ENCODE measurements at places on chromosomes 13 and 19.

DNA sequence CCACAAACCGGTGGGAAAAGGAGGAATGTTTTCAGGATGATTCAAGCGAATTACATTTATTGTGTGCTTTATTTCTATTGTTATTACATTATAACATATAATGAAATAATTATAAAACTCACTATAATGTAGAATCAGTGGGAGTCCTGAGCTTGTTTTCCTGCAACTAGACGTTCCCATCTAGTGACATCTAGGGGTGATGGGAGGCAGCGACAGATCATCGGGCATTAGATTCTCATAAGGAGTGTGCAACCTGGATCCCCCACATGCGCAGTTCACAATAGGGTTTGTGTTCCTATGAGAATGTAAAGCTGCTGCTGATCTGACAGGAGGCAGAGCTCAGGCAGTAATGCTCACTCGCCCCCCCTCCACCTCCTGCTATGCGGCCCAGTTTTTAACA lies 54.5 kb downstream of the SPTBN4 start:
- H3K27ac ChIP-seq, result no peak overlapping the region
- H3K27me3 ChIP-seq, result peaks cover 12% of the 10 kb centered on the region
- no peak for DNase-seq
- H3K4me3 ChIP-seq, result no peak overlapping the region
- H3K4me1 ChIP-seq, result no peaks in the 10 kb centered on the region

GRCh38 chr13:111893071-111893606 lies 173.8 kb upstream of the SOX1 start:
- H3K4me3 ChIP-seq, result no peak overlapping the region
- DNase-seq, result no peak
- H3K27me3 ChIP-seq, result peaks cover 23% of the 10 kb centered on the region
- H3K27ac ChIP-seq, result no peak overlapping the region

DNA sequence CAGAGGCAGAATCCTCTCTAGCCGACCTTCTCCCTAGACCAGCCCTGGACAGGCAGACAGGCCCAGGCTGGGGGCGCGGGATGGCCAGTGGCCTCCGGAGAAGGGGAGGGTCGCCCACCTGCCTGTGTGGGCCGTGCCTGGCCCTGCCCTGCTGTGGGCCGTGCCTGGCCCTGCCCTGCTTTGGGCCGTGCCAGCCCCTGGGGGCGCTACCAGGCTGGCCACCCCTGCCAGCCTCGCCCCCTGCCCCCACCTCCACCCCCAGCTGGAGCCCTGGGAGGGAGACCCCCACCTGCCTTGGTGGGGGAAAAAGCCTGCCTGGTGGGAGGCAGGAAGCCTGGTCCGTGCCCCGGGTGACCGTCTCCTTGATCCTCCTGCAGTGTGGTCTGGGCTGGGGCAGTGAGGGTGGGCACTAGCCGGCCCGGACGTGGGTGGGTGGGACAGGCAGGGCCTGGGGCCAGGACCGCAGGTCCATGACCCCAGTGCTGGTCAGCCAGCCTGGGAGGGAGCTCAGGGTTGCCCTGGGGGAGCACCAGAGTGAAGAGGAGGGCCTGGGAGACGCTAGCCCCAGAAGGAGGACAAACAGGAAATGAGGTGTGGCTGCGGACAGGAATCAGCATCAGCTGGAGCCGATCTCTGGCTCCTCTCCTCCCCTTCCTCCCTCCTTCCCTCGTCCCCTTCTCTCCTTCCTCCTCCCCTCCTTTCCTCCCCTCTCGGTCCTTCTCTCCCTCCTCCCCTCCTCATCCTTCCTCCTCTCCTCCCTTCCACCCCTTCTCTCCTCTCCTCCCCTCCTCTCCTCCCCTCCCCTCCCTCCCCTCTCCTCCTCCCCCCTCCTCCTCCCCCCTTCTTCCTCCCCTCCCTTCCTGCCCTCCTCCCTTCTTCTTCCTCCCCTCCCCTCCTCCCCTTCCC lies 5.1 kb upstream of the MKNK2 start:
- H3K27ac ChIP-seq, result peak overlapping the region; percentile 60
- no peaks in the 10 kb centered on the region for H3K36me3 ChIP-seq
- no peaks in the 10 kb centered on the region for H3K27me3 ChIP-seq
- H3K4me3 ChIP-seq, result no peak overlapping the region
- peaks cover 58% of the 10 kb centered on the region for H3K4me1 ChIP-seq

DNA sequence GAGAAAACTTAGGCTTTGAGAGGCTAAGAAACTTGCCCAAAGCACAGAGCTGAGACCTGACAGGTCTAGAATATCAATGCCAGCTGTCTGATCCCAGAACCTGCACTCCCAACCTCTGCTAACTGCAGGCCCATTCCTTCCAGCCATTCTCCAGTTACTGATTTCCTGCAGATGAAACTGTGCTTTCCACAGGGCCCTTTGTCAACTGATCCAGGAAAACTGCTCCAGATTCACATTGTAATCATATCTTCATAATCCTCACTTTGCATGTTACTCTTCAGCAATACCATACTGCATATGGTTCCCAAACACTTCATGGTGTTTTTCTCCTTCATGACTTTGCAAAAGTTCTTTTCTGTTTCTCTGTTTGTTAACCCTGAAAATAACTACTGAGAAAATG lies 100.6 kb downstream of the RAP2A start:
- DNase-seq, result no peak
- no peaks in the 10 kb centered on the region for H3K4me1 ChIP-seq

GRCh38 chr13:111385183-111385857 lies 64.9 kb downstream of the TEX29 start:
- H3K4me1 ChIP-seq, result no peaks in the 10 kb centered on the region
- no peak overlapping the region for H3K27ac ChIP-seq
- no peaks in the 10 kb centered on the region for H3K36me3 ChIP-seq
- no peak for DNase-seq

DNA sequence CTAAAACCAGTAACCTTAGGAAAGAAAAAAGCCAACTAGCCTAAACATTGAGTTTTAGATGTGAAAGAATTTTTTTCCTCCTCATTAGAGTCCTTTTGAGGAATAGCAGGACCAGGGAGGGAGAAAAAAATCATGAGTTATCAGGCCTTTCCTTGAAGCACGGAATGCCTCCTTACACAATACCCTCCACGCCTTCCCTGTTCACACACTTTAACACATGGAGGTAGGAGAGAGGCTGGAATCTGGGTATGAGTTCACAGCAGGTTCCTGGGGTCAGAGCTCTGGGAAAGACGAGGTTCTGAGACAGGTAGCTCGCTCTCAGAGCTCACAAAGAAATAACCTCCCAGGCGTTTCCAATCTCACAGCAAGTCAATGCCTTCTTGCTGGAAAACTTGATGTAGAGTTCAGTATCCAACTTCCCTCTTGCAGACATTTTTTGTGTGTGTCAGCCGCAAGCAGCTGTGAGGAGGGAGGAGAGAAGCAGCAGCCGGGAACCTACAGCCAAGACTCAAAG lies 716 bp downstream of the ZNF573 start:
- H3K4me3 ChIP-seq, result peak overlapping the region; percentile 54
- H3K4me1 ChIP-seq, result peaks cover 6% of the 10 kb centered on the region
- DNase-seq, result no peak
- peak overlapping the region; percentile 85 for H3K27ac ChIP-seq

GRCh38 chr13:73275163-73275562 lies 216.4 kb downstream of the KLF5 start:
- no peak for DNase-seq
- no peaks in the 10 kb centered on the region for H3K27me3 ChIP-seq
- H3K4me3 ChIP-seq, result no peak overlapping the region
- no peak overlapping the region for H3K27ac ChIP-seq
- H3K36me3 ChIP-seq, result no peaks in the 10 kb centered on the region

GRCh38 chr13:81442904-81443303 lies 1102.0 kb upstream of the SPRY2 start:
- no peak overlapping the region for H3K4me3 ChIP-seq
- no peak overlapping the region for H3K27ac ChIP-seq

DNA sequence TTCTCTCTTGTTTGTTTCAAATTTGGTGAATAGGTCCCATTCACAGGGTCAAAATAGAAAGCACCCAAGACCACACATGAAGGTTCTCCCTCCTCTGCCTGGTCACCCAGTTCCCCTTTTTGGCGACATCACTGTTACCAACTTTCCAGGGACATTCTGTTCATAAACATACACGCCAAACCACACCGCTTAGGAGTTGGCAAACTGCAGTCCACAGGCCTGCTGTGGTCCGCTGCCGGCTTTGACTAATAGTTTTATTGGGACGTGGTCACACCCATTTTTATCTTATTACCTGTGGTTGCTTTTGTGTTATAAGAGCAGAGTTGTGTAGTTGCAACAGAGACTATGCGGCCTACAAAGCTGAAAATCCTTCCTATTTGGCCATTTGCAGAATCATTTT lies 24.2 kb downstream of the UHRF1 start:
- no peaks in the 10 kb centered on the region for H3K4me1 ChIP-seq
- no peak overlapping the region for H3K4me3 ChIP-seq
- H3K27ac ChIP-seq, result no peak overlapping the region

DNA sequence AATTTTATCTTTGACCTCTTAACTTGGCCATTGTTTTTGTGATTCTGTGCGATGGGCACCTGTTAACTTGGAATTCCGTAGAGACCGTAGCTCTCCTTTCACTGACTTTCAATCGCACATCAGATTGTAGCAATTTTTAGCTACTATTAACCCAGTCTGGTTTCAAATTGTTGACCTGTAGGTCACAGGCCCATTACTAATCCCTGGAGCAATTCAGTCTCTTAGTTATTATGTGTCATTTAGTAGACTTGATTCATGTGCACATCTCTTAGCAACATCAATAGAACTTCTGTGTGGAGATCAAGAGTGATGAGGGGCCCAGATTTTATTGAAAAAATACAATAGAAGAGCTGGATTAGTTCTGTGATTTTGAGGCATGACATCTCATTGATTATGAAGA lies 549.6 kb upstream of the SLC10A2 start:
- no peak overlapping the region for H3K4me3 ChIP-seq
- H3K27ac ChIP-seq, result no peak overlapping the region
- no peaks in the 10 kb centered on the region for H3K4me1 ChIP-seq
- no peak for DNase-seq

DNA sequence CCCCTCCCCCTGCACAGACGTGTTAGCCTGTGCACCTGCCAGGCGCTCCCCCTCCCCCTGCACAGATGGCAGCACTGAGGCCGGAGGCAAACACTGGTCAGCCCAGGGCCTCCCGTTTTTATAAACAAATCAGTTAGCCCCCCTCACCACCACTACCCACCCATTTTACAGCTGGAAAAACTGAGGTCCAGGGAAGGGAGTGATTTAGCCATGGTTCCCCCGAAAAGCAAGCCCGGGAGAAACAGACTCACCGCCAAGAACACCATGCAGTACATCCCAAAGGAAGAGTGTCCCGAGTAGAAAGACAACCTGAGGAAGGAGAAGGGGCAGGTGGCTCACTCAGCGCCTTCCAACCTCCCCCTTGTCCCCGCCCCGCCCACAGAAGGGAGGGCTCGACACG lies 8.7 kb downstream of the PLPP2 start:
- no peaks in the 10 kb centered on the region for H3K4me1 ChIP-seq
- no peak overlapping the region for H3K27ac ChIP-seq
- peaks cover 2% of the 10 kb centered on the region for H3K36me3 ChIP-seq
- no peak for DNase-seq
- no peaks in the 10 kb centered on the region for H3K27me3 ChIP-seq
- no peak overlapping the region for H3K4me3 ChIP-seq

DNA sequence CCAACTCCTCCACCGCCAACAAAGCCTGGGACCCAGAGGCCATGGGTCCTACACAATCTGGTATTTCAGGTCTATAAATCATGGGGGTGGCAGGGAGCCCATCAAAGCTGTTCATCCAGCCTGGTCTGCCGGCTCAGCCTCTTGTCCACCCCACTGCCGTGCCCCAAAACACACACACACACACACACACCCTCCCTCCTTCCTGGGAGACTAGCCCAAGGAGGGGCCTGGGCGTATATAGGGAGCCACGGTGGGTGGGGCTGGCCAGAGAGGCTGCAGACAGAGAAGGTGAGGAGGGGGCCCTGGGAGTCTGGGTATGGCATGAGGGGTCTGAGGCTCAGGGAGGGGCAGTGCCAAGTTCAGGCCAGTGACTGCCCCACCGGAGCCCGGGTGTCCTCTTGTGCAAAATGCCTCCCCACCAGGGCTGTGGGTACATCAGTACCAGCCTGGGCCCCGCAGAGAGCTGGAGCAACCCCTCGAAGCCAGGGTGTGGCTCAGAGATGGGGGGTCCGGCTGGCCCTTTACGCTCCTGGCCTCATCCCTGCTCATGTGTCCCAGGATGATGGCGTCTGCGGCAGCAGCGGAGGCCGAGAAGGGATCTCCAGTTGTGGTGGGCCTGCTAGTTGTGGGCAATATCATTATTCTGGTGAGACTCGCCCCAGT lies at the start of gene UPK1A:
TSS of gene UPK1A (plus strand) at position 267 of the 663 bp plus-strand sequence. CDS start at position 563, 296 bp downstream.
- no peaks in the 10 kb centered on the region for H3K4me1 ChIP-seq
- H3K4me3 ChIP-seq, result no peak within 1 kb of the TSS
- no peak for DNase-seq
- H3K27me3 ChIP-seq, result peaks cover 6% of the 10 kb centered on the region

- H3K4me1 ChIP-seq, result peaks cover 11% of the 10 kb centered on the region
- peak overlapping the region; percentile 92 for H3K27ac ChIP-seq
- DNase-seq, result no peak
Observed at GRCh38 chr13:94595001-94595949, 677 bp downstream of the TGDS start.

- no peaks in the 10 kb centered on the region for H3K4me1 ChIP-seq
- H3K27me3 ChIP-seq, result no peaks in the 10 kb centered on the region
- DNase-seq, result no peak
- no peak overlapping the region for H3K4me3 ChIP-seq
- H3K36me3 ChIP-seq, result no peaks in the 10 kb centered on the region
Observed at GRCh38 chr13:101529422-101529821, 76.9 kb downstream of the ITGBL1 start.

DNA sequence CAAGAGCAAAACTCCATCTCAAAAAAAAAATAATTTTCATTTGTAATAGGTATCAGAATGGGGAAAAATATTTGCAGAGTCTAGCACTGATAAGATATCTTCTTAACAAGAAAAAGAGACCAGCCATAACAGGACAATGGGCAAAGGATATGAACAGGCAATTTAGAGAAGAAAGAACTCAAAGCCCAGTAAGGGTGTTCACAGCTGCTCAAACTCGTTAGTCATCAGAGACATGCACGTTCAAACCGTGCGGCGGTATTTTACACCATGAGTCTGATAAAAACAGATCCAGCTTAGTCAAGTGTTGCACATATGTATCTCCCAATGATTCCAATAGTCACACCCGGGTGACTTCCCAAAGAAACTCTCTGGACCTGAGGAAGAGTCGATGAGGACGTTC lies 13.7 kb upstream of the NCCRP1 start:
- H3K36me3 ChIP-seq, result no peaks in the 10 kb centered on the region
- no peak overlapping the region for H3K4me3 ChIP-seq
- H3K27ac ChIP-seq, result no peak overlapping the region
- H3K27me3 ChIP-seq, result no peaks in the 10 kb centered on the region
- no peak for DNase-seq
- no peaks in the 10 kb centered on the region for H3K4me1 ChIP-seq

GRCh38 chr19:49362929-49363267 lies 682 bp upstream of the TEAD2 start:
- DNase-seq, result no peak
- peak overlapping the region; percentile 70 for H3K4me3 ChIP-seq
- no peaks in the 10 kb centered on the region for H3K36me3 ChIP-seq
- H3K4me1 ChIP-seq, result peaks cover 12% of the 10 kb centered on the region

GRCh38 chr19:14310055-14310454 lies 71.2 kb upstream of the ADGRE5 start:
- no peak overlapping the region for H3K27ac ChIP-seq
- no peak overlapping the region for H3K4me3 ChIP-seq
- DNase-seq, result no peak
- H3K4me1 ChIP-seq, result no peaks in the 10 kb centered on the region
- H3K27me3 ChIP-seq, result no peaks in the 10 kb centered on the region

- H3K4me1 ChIP-seq, result peaks cover 7% of the 10 kb centered on the region
- H3K27me3 ChIP-seq, result peaks cover 92% of the 10 kb centered on the region
- no peak overlapping the region for H3K4me3 ChIP-seq
- no peaks in the 10 kb centered on the region for H3K36me3 ChIP-seq
- DNase-seq, result no peak
Observed at GRCh38 chr19:49427855-49428546, 2.8 kb downstream of the GFY start.

Measured in keratinocyte (primary cell).